ENCODE measurements at places on chromosomes 6 and 20.

- no peak for DNase-seq
These were observed 98.4 kb upstream of the DUSP22 start for GRCh38 chr6:193773-194310.

- no peak for DNase-seq
These were observed 30.4 kb downstream of the SCAF8 start for GRCh38 chr6:154763650-154764049.

DNA sequence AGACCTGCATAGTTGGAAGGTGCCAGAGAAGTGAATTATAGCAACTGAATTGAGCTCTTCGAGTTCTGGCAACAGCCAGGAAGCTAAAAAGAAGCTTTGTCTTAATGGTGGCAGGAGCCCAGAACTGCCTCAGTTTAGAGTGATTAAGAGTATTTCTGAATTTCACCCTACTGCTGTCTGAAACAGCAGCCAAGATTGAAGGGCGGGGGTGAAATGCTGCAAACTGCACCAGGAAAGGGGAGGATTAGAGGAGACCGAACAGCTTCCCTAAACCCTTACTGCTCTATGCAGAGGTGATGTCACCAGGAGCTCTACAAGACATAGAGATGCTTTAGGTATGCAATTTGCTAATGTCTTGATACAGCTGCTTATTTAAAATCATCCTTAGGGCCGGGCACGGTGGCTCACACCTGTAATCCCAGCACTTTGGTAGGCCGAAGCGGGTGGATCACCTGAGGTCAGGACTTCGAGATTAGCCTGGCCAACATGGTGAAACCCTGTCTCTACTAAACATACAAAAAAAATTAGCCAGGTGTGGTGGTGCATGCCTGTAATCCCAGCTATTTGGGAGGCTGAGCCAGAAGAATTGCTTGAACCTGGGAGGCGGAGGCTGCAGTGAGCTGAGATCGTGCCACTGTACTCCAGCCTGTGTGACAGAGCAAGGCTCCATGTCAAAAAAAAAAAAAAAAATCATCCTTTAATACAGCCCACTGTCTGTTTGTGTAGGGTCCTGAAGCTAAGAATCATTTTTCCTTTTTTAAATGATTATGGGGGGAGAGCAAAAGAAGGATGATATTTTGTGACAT lies 91.7 kb upstream of the IYD start:
- no peak for DNase-seq

DNA sequence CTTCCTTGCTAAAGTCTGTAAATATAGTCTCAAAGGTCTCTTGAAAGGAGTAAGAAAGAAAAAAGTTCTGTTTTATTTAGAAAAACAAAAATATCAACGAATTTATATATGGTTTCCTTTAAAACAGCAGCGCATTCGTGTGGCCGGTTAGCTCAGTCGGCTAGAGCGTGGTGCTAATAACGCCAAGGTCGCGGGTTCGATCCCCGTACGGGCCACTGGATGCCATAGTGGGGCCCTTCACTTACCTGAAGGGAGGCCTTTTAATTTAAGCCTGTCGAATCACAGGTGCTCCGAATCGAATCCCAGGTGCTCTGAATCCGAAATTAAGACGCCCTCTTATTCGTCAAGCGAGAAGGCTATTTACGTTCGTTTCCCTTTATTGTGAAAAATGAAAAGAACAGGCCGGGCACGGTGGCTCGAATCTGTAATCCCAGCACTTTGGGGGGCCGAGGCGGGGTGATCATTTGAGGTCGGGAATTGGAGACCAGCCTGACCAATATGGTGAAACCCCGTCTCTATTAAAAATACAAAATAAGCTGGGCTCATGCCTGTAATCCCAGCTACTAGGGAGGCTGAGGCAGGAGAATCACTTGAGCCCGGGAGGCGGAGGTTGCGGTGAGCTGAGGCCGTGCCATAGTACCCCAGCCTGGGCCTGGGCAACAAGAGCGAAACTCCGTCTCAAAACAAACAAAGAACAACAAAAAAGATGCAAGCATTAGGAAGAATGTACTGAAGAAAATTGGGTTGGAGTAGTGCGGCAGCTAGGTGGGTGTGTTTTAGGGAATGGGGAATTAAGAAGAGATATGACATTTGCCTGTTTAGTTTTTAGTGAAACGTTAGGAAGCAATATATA lies 195.8 kb upstream of the ZNF184 start:
- no peak for DNase-seq

- DNase-seq = no peak
These were observed 37.0 kb upstream of the ECI2 start for GRCh38 chr6:4172368-4172767.

- DNase-seq = no peak
These were observed 83.9 kb downstream of the SOD2 start for GRCh38 chr6:159608961-159609651.

- DNase-seq = no peak
These were observed 503.2 kb upstream of the ID4 start for GRCh38 chr6:19333936-19334335.

DNA sequence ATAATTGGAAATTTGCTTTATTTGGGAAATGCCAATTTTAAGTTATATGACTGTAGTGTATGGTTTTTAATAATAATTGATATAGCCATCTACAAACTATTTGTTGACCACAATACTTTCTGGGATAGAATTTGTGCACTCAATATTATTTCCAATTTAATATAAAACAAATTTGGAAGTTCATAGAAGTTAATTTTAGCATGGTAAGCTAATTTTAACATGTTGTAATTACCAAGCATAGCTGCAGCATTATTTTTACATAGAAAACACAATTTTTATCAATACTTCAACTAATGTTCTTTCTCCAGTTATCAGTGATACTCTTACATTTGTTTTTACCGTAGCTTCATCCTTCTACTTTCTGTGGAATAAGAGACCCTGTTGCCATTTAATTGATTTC lies 100.8 kb downstream of the L3MBTL3 start:
- DNase-seq = no peak

GRCh38 chr20:38337561-38338140 lies 8.6 kb upstream of the LBP start:
- no peak for DNase-seq

DNA sequence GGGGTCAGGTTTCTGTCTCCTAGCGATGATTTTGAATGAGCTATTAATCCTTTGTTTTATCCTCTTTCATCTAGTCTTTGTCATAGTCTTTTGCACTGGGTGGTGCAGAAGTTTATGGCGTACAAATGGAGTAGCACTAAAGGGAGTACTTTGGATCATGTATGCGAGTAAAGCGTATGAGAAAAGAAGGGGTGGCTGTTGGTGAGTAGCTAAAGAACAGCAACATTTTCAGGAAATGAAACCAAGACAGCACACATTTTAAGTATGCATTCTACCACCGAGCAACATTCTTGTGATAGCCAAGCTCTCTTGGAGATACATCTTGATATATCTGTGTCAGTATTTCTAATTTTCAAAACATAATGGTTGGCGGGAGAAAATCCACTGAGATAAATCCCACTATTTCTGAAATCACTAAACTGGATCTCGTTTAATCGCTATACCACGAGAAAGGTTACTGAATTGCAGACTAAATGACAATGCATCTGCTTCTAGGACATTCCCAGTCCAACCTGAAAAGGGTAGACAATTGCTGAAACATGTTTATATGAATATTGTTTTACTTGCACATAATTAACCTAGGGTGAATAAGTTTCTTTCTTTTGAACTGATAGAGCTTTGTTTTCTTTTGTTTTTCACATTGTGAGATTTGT lies 196.1 kb downstream of the TRIM27 start:
- DNase-seq = no peak
